NCI-H2029 (cell line): ENCODE measurements at places on chromosomes 4 and X.

- no peak for DNase-seq
Measured at GRCh38 chr4:112185740-112186670, 40.8 kb downstream of the FAM241A start.

- peak; percentile 2 for DNase-seq
Measured at GRCh38 chr4:5399790-5400421, 308.5 kb downstream of the EVC2 start.

- DNase-seq, result peak; percentile 23
Measured at GRCh38 chr4:25926462-25926861, 12.4 kb downstream of the SMIM20 start.

DNA sequence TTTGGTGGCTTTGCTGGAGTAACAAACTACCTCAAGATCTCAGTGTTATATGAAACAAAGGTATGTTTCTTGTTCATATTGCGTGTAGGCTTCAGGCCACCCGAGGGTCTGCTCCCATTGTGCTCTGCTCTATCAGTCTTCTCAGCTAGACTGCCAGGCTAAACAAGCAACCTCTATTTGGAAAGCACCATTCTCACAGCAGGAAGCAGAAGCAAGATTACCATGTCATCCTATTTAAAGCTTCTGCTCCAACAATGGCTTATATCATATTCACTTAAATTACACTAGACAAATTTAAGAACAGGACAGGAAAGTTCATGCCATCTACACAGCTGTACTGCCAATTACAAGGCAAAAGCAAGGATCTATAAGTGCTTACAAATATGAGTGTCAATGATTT lies 385.8 kb downstream of the PPARGC1A start:
- no peak for DNase-seq

DNA sequence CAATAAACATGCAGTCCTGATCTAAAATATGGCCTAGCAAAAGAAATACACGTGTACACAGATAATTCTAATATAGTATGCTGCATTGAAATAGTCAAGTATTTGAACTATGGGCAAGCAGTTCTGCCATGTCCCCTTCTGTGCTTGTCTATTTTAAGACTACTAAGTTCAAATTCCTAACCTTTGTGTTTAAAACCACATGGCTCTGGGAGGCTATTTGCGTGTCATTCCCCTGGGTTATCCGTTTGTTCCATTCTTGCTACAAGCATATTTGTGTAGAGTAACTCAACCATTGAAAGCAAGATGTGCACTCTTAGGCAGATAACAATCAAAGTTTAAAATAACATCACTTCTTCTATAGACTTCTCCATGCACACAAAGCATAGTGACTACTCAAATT lies 25.4 kb upstream of the TBC1D1 start:
- DNase-seq, result no peak

- no peak for DNase-seq
Measured at GRCh38 chr4:145851511-145852201, 87.0 kb downstream of the ZNF827 start.

GRCh38 chr4:47835494-47835893 lies 2.4 kb downstream of the CORIN start:
- DNase-seq, result no peak

GRCh38 chrX:50648156-50648555 lies 165.8 kb downstream of the SHROOM4 start:
- no peak for DNase-seq

DNA sequence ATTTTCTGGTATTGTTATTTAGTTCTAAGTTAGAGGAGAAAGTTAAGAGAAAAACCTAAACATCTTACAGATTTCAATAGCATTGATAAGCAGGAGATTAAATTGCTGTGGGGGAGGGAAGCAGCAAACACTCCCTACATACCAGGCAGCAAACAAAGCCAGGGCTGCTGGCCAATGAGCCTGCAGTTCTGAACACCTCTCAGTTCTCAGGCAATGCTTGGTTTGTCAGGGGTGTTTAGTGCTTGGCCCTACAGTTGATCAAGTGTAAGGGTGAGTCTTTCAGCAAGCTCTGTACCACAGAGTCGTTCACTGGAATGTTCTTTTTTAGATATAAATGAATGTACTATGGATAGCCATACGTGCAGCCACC lies 38.6 kb downstream of the EGFL6 start:
- DNase-seq, result no peak

GRCh38 chrX:120244395-120244734 lies 6.2 kb upstream of the ZBTB33 start:
- DNase-seq, result no peak
